ENCODE measurements at places on chromosomes 5 and 9.

- no peak for DNase-seq
These were observed 67.9 kb upstream of the PIK3R1 start for GRCh38 chr5:68147659-68148058.

- DNase-seq: no peak
These were observed 462.2 kb upstream of the PTGER4 start for GRCh38 chr5:40217553-40217952.

DNA sequence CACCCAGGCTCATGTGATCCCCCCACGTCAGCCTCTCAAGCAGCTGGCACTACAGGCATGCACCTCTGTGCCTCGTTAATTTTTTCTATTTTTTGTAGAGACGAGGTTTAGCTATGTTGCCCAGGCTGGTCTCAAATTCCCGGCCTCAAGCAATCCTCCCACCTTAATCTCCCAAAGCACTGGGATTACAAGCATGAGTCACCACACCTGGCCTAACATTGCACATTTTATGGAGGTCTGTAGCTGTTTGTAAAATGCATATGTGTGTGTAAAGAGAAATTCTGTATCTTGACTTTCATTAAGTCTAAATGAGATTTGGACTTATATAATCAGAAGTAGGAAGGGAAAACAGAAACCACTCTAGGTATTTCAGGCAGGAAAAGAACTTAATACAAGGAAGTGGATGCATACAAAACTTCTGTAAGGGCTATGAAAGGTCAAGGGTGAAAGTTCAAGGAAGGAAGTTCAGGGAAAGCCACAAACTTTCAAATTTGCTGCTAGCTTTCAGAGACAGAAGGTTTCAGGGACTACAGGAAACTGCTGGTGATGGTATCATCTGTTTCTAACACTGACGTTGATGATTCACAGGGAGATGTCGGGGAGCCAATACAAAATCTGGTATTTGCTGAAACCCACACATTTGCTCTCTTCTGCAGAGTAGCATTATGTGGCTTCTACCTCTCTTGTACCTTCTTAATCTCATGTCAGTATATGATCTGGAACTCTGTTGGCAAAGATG is 209.4 kb downstream of the PIK3R1 start:
- no peak for DNase-seq

GRCh38 chr9:68609901-68610415 is 69.3 kb upstream of the TMEM252 start:
- DNase-seq: no peak

- DNase-seq: no peak
These were observed 315.6 kb downstream of the CETN3 start for GRCh38 chr5:90093751-90094485.

GRCh38 chr9:4638968-4639367 is 23.1 kb upstream of the PLPP6 start:
- DNase-seq: no peak

GRCh38 chr5:108372369-108372768 is 9.5 kb downstream of the FBXL17 start:
- DNase-seq: no peak

DNA sequence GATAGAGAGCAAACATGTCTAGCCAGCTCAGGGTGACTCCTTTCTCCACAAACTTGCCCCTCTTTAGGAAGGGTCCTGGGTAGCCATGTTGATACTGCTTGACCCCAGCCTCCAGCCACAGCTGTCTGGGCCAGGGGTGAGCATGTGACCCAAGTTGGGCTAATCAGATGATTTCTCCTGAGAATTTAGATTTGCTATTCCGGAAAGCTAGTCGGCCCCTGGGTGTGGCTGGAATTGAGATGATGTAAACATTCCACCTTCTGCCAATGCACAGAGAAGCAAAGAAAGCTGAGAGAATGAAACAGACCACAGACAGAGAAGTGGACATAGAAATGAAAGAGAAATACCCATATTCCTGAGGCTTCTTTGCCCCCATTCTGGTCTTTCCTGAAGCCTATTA is 17.8 kb upstream of the B4GALT1 start:
- no peak for DNase-seq

DNA sequence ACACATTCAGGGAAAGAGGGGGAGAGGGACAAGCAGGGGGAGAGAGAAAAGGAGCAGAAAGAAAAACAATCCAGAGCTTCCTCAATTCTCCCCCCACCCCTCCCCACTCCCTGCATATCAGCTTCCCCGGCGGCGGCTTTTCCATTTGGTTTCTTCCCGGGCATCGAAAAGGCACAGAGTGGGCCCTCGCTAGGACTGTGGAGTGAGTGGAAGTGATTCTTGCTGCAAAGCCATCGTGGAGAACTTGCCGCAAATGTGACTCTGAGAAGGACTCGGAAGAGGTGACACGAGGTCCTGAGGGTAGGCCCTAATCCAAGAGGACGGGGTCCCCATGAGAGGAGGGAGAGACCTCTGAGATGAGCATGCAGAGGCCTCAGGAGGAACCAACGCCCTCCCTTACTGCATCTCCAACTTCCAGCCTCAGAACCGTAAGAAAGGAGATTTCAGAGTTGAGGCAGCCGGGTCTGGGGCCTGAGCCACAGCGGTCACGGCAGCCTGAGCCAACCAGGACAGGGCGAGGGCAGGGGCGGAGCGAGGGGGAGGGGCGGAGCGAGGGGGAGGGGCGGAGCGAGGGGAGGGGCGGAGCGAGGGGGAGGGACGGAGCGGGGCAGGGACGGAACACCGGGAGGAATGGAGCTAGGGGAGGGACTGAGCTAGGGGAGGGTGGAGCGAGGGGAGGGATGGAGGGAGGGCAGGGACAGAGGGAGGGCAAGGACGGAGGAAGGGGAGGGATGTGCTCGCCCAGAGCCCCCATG is 21.2 kb upstream of the SARDH start:
- no peak for DNase-seq

DNA sequence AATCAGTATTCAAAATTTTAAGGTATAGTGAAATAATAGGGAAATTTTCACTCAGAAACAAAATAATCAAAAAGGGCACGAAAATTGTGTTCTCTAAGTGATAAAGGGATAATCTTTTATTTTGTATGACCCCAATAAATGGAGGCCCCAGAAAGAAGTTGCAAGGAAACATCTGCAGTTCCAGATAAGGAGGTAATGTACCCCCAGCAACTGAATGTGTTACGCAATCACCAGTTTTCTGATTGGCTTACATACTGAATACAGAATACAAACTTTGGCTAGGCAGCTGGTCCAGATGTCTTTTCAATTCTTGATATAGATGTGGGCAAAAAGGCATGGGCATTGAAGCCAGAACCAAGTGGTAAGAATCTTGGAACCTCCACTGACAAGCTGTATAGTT is 1.7 kb upstream of the TOPORS start:
- no peak for DNase-seq

DNA sequence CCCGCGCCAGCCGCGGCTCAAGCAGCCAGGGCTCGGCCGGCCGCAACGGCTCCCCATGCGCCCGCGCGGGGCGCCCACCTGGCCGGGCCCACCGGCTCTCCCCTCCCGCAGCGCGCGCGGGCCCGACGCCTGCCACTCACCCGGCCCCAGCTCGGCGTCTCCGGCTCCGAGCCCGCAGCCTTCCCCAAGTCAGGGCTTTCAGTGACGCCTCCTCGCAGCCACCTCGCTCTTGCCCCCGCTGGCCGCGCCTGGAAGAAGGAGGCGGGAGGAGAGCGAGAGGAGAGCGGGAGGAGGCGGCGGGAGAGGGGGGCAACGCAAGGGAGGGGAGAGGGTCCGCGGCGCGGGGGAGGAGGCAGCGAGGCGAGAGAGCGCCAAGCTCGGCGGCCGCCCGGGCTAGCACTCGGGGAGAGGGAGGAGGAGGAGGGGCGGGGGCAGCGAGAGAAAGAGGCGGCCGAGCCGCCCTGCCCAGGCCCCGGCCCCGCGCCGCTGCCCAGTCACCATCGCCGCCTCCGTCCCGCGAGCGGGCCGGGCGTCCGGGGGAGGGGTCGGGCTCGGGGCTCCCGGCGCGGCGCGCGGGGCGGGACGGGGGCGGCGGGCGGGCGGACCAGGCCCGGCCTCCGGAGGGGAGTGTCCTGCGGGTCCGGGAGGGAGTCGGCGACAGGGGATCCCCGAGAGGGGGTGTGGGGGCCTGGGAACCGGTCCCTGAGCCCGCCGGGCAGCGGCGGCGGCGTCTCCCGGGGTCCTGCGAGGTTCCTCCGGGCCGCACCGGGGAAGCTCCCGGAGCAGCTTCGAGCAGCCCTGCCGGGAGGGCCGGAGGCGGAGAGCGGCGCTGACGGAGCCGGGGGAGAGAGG is at the start of gene LHFPL2:
Gene LHFPL2, minus strand, starts transcription at position 414 of the 852 bp plus-strand sequence. CDS start 138,559 bp downstream, outside the sequence.
- no peak for DNase-seq

- DNase-seq: no peak
These were observed 76.4 kb downstream of the ESM1 start for GRCh38 chr5:54908774-54909525.

GRCh38 chr5:92519811-92520632 is 1061.0 kb downstream of the NR2F1-AS1 start:
- DNase-seq: no peak

GRCh38 chr9:133261103-133261752 is 13.8 kb downstream of the ABO start:
- no peak for DNase-seq

DNA sequence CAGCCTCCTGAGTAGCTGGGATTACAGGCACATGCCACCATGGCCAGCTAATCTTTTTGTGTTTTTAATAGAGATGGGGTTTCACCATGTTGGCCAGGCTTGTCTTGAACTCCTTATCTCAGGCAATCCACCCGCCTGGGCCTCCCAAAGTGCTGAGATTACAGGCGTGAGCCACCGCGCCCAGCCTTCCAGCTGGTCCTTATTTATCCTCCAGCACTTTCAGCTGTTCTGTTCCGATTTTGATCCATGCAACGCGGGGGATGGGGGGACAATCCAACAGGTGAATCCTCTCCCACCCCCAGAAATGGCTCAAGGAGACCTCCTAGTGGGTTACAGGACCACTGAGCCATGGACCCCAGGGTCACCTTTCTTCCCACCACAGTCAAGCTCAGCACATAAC is 14.7 kb upstream of the CDKN2AIPNL start:
- no peak for DNase-seq

DNA sequence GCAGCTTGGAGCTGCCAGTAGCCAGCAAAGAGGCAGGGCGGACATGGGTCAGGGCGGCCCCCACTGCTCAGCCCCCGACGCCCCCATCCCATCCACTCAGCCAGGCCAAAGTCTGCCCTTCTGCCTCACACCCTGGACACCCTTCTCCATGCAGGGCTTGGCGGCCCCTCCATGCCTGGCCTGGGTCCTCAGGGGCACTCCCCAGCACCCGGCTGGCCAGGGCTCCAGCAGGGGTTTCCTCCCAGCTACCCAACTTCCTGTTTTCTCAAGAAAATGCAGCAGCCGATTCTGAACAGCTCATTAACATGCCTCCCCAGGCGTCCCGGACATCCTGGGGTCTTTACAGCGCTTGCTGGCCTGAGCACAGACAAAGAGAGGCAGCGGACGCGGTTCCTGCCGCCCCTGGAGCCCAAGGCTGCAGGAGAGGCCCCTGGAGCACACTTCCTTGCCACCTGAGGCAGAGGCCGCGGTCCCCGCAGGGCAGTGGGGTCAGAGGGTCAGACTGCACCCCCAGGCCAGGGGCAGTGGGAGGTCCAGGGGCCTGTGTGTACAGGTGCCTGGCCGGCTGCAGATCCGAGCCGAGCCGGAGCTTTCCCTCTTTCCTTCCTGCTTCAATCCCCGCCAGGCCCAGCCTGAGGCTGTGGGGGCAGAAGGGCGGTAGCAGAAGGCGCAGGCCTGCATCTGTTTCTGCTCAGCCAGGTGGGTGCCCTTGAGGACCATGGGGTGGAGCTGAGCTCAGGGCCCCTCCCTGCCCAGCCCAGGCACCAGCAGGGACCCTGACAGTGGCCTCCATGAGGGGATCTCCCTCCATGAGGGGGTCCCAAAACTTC is 18.7 kb upstream of the NRARP start:
- DNase-seq: no peak

DNA sequence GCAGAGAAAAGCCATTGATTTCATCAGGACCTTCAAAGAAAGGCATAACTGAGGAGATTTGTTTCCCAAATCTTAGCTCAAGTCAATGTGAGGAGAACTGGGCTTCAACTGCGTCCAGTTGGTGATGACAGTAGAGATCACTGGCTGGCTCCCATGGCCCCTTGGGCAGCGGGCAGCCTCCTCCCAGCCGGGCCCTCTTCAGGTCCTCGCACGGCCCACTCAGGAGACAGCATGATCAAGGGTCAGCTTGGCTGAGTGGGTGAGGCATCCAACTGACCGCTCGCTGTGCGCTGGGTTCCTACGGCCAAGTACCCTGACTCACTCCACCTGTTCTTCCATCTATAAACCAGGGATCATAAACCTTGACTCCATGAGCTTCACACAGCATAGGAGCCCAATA is 274.0 kb downstream of the NSG2 start:
- no peak for DNase-seq

- DNase-seq: no peak
These were observed 29.2 kb downstream of the NSUN2 start for GRCh38 chr5:6603643-6604042.

GRCh38 chr5:13276156-13276555 is 668.3 kb downstream of the DNAH5 start:
- no peak for DNase-seq

DNA sequence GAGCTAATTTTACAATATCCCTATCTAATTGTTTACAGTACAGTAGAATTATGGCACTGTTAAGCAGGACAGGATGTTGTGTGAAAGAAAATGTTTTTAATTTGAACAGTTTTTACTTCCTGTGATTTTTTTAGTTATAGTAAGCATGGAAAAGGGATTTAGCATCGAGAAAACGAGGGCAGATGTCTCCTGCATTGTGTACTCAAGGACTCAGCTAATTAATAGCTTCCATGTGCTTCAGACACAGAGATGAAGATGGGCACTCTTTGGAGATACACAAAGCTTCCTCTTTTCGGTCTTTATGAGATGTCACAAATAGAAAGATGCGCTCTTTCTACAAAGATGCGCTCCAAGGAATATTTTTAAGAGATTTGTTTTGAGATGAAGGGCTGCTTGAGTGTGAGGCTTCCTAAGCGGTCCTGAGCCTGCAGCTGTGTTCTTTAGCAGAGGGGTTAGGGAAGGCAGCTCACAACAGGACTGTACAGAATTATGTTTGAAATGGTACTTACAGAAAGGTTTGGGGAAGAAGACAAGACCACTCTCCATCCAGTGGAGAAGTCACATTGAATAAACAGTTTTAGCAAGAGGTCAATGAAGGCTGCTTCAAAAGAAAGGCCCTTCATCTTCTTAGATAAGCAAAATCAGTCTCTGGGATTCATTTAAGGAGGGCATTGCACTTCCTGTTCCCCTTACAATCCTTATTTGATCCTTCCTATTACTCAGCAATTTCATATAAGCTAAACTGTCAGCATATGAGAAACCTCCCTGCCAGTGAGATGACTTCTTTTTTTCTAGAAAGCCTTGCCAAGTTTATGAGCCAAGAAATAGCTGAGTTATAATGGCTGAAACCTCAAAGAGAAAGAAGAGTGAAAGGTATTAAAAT is 311.5 kb downstream of the EFNA5 start:
- no peak for DNase-seq

DNA sequence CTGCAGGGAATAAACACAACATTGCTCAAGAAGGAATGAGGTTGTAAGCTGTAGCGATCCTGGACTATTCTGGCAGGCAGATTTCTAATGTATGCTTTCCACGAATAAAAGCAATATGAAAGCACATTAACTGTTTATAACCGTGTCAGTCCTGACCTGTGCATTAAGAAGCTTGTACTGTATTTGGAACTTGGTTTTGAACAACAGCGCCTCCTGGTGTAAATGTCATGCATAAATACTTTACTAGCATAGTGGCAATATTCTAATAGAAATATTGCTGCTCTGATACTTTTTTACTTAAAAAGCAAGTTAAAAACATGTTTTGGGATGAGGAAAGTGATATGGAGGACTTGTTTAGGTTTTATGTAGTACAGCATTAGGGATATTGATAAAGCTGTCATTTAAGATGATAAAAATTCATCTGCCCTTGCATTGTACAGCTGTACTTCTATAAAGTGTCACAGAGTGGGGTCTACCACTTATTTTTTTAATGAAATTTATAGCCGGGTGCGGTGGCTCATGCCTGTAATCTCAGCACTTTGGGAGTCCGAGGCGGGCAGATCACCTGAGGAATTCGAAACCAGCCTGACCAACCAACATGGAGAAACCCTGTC is 70.7 kb upstream of the GNE start:
- peak; percentile 31 for DNase-seq

Data from AG04449 (cell line).